A172 (cell line): ENCODE measurements at places on chromosomes 4 and X. TPM values are rescaled to one million over a fixed set of nuclear protein-coding genes. Genes with fewer than 3 reads are reported as not detected.

The ZFP42 gene
- 0.03 TPM in 1 of 2 replicates, not detected in the other for total RNA-seq

GRCh38 chr4:102399021-102399420 lies 53.7 kb upstream of the SLC39A8 start:
- no peak for DNase-seq

- DNase-seq, result no peak
Measured at GRCh38 chrX:112223391-112223790, 140.8 kb upstream of the TRPC5 start.

DNA sequence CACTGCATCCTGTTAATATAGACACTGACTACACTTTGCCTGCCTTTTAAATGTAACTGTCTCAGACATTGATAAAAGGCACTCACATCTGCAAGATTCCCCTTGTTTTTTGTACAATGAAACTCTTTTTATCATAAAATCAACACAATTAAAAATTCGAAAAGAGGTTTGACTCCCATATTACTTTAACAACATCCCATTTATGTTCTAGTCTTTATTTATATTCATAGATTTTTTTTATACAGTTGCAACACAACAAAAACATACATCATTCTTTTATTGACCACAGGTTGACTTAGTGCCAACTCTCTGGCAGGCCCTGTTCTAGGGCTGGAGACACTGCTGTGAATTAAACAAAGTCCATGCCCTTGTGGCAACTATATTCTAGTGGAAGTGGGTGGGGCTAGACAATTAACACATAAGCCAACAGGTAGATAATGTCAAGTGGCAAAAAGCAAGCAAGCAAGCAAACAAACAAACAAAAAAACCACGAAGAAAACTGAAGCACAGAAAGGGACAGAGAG lies 36.8 kb downstream of the ANK2 start:
- DNase-seq, result no peak

- DNase-seq, result no peak
Measured at GRCh38 chrX:6384371-6384770, 150.5 kb downstream of the VCX3A start.
